ENCODE measurements at places on chromosomes 5 and 9. TPM values are rescaled to one million over a fixed set of nuclear protein-coding genes. Genes with fewer than 3 reads are reported as not detected.

- DNase-seq: no peak
These were observed 18.5 kb downstream of the MRPS27 start for GRCh38 chr5:72301557-72301956.

ANKRD55 gene
- 3.5 TPM for total RNA-seq

GRCh38 chr9:77616191-77616590 lies 31.9 kb downstream of the GNA14 start:
- no peak for DNase-seq

BOD1 gene
- 36.7 TPM for total RNA-seq

GRCh38 chr5:74762599-74762998 lies 4.3 kb downstream of the GFM2 start:
- no peak for DNase-seq

GRCh38 chr9:125977223-125977622 lies 230.1 kb downstream of the PBX3 start:
- no peak for DNase-seq

DNA sequence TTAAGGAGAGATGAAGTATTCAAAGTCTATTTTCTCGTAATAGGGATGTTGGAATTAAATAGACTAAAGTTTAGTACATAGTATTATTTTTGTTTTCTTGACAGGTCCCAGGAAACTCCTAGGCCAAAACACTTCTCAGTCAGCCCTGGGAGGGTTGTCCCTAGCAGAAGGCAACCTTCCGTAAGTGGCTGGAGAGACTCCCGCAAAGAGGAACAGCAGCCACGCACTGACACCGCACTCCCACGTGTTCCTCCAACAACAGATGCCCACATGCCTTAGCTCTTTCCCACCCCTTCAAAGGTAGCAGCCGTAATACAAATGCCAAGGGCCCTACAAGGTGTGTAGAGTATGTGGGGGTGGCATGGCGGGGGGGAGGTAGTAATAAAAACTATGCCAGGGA lies 28.4 kb downstream of the PCDHGC5 start:
- no peak for DNase-seq

TMC1 gene
- total RNA-seq: 0.28 TPM

CENPP gene
- 13.8 TPM for total RNA-seq

PTTG1 gene
- total RNA-seq: 179 TPM

DNA sequence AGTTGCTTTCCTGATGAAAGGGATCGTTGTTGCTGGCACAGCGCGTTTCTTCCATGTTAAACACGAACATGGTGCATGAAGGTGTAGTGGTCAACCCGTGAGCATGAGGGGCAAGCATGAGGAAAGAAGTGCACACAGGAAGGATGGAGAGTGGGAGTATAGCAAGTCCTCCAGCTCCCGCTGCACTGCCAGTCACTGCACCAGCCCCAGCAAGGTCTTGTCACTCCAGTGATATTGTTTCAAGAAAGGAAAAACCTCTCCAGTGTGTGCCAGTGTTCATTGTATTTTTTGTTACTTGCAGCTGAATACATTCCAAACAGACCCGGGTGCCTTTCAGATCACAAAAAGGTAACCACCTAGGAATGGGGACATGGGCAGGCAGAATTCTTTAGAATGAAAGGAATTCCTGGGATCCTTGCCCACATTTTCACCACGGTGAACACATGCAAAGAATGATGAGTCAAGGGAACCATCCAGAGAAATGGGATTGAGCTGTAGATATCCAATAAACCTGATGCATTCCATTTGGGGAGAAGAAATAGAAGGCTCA lies 186.3 kb downstream of the AOPEP start:
- no peak for DNase-seq

DNA sequence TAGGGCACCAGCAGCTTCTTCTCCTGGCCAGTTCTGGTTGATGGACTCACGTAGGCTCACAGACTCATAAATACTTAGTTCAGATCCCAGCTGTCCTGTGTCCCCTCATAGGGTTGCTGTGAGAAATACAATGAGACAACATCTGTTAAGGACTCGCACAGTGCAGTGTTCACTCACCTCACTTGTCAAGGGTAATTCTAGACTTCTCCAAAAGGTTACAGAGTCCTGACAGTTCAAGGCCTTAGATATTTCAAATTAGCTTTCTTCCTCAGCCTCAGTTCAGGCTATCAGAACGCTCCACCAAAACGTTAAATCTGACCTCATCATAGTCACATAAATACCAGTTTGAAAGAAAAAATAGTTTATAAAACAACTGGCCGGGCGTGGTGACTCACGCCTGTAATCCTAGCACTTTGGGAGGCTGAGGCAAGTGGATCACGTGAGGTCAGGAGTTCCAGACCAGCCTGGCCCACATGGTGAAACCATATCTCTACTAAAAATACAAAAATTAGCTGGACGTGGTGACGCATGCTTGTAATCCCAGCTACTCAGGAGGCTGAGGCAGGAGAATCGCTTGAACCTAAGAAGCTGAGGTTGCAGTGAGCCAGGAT lies 106.3 kb downstream of the UGCG start:
- DNase-seq: no peak

ZFAND5 gene
- 56.2 TPM for total RNA-seq

GRCh38 chr5:52999344-52999949 lies 10.3 kb downstream of the ITGA2 start:
- DNase-seq: no peak

- DNase-seq: no peak
These were observed 10.6 kb downstream of the EGFL7 start for GRCh38 chr9:136673088-136673974.

HOMER1 gene
- total RNA-seq: 13.5 TPM

GRCh38 chr5:5424736-5425135 lies 2.3 kb downstream of the ICE1 start:
- no peak for DNase-seq

DNA sequence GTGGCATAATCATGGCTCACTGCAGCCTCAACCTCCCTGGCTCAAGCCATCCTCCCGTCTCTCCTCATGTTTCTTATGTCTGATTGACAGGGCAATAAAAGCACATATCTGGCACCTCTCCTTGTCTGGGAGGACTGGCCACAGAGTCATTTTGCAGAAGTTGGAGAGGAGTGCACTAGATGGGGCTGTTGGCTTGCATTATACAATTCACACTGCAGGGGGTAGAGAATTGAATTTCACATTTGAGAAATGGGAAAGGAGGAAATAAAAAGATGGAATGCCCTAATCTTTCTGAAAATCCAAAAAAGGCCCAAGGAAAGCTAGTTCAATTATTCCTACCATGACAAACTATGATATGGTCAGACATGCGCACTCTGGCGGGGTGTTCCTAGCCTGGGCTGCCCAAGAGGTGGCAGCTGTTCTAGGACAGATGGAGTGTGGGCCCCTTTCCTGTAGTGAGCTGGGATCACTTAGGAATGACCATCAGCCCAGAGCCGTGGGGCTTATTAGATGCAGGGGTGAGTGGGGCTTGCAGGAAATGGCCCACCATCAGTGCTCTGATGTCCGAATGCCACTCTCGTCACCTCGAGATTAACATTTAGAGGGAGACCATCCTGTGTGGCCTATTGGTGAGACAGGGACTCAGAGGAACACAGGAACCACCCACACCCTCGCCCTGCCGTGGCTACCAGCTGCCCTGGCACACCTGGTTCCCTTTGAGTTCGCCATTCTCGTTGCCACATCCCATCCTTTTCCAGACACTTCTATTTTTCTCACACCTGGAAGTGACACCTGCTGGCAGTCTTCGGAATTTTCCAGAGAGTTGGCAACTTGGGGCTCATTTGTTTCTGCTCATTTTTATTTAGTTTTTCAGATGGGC lies 21.8 kb upstream of the ANKRD18A start:
- DNase-seq: no peak

GRCh38 chr9:128282500-128282899 lies 6.4 kb downstream of the SWI5 start:
- no peak for DNase-seq

DNA sequence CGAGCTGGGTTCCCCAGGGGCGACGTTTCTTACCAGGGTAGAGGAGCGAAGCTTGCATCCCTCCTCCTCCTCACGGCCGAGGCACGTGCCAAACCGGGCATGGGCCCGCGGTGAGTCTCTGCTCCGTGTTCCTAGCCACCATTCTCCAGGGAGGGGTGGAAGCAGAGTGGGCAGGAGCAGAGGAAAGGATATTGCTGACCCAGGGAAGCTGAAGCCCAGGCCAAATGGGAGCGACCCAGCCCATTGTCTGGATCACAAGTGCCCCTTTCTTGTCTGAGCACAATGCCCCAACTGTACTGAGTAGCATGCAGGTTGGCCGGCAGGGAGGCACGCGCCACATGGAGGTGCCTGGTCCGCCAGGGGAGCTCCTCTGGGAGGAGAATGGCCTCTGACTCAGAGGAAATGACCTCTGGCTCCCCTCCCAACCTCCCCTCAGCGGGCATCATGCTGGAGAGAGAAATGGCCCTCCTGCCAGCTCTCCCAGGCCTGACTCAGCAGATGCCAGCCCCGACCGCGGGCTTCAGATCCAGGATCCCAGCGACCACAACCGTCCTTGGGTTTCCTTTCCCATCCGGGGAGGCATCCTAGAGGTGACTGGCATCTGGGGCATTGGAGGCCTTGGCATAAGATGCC lies 1.1 kb downstream of the PRR7 start:
- no peak for DNase-seq

C1QTNF2 gene
- 0.61 TPM for total RNA-seq

GRCh38 chr5:14727428-14727865 lies 62.9 kb downstream of the OTULIN start:
- DNase-seq: no peak

DNA sequence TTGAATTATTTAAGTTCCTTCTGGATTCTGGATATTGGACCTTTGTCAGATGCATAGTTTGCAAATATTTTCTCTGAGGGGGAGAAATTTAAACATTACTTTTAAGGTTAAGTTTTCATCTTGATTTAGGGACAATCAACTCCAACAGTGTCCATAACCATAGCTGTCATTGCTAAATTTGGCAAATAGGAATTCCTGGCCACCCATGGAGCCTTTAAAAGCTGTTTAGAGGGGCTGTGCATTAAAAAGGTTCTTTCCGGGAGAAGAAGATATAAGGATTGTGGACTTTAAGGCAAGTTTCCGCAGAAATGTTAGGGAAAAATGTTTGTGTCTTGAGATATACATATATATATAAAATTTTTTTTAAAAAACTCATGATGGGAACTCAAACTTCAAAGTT lies 339.7 kb downstream of the ADAMTS6 start:
- DNase-seq: no peak

DNA sequence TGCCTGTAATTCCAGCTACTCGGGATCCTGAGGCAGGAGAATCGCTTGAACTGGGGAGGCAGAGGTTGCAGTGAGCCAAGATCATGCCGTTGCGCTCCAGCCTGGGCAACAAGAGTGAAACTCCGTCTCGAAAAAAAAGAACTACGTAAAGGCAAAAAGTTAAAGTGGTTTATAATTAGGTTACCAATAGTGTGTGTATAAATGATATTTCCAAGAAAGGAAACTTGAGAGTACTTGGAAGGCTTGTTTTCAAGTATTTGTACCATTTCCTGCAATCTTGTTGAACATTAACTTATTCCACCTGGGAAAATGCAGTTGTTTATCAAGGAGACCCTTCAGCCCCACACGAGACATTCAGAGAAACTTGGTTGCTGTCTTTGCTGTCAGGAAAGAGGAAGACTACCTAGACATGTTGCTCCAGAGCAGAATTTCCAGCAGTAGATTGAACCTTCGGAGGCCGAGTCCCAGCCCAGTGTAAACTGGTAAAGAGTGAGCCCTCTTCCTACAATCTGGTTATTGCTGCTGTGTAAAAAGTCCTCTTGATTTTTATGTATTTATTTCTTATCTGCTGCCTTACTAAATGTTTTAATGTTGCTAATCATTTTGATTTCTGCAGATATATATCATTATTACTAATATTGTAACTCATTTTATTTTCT lies 30.1 kb downstream of the STXBP1 start:
- DNase-seq: no peak

OBP2B gene
- total RNA-seq: not detected

CDC20B gene
- 0.19 TPM for total RNA-seq

Measured in thymus (tissue), 14 donors.